NK-92 treated with Interleukin-12 subunit alpha and Interleukin-12 subunit beta, amount 100 ng/mL, for 24 hours (cell line): ENCODE measurements at places on chromosomes 11 and 22.

DNA sequence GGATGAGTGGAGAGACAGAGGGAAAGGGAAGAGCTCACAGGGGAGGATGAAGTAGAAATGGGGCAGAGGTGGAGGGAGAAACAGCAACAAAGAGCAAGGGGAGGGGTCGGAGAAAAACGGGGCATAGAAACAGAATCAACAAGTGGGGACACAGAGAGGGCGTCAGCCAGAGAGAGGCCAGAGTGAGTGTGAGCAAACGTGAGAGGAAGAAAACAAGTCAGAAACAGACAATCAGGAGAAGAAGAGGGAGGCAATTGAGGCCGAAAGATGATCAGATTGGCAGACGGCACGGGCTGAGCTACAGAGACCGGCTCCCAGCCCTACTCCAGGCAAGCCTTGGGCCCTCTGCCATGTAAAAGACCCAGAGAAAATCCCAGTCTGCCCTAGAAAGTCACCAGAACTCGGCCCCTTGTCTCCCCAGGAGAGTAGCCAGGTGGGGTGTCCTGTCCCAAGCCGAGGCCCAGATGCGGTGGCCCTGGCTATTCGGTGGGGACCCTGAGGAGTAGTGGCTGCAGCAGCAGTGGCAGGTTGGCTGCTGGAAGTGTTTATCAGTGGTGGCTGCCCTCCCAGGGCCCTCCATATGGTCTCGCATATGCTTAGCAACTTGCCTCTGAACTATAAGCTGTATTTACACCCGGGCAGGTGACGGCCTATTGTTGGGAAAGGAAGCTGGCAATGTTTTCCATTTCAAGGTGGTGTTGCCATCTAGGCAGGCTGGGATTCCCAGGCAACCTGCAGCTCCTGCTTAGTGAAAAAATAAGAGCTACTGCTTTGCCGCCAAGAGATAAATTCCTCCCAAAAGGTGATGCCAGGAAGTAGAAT lies 14.8 kb upstream of the TSPAN18 start:
- no peak for DNase-seq

- no peak for DNase-seq
Observed at GRCh38 chr11:44015624-44016007, 32.2 kb upstream of the ACCSL start.

DNA sequence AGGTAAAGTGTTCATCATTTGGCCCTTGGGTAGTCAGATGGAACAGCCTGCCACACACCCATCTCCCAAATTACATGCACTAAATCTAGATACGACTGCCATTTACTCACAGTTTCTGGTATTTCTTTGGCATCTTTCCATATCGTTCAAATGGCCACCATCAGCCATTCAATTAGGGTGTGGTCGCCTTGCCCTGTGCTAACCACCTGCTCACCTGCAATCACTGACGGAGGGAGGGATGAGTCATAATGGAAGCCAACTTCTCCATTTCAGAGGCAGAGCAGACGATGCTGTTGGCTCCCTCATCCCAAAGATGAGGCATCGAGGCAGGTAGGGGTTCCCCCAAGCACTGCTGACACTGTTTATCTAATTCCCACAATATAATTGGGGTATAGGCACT lies 14.6 kb downstream of the MS4A6A start:
- no peak for DNase-seq

DNA sequence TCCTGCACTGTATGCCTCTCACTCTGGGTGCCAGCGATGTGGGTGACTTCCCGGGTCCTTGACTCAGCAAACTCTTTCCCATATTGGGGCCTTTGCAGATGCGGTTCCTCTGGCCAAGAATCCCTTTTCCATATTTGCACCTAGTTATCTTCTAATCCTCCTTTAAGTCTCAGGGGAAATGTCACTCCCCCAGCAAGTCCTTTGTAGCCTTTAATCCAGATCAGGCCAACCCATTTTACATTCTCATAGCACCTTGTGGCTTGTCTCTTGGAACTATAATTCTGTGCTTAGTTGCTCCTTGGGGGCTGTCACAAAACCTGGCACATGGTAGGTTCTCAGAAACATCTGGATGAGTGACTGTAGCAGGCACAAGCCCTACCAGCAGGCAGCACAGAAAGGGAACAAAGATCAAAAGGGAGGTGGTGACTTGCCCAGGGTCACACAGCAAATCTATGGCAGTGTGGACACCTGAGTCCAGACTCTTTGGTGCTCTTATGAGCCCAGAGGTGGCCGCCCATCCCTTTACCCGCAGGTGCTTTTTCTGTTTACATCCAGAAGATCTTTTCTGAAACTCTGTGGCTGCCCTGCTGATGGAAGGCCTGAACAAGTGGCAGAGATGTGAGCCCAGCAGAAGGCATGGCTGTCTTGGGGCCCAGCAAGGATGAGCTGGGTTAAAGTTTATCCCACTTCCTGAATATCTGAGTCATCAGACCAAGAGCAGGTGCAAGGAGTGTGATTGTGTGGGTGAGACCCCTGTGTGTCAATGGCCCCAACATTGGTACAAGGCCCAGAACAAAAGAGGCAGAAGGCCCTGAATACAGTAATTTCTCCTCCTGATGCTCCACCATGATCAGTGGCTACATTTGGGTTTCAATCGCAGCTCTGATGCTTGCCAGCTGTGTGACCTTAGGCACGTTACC lies 78.6 kb upstream of the GRK3 start:
- peak; percentile 37 for DNase-seq

GRCh38 chr11:116972691-116973090 lies 125.5 kb downstream of the SIK3 start:
- DNase-seq, result no peak

- DNase-seq, result no peak
Observed at GRCh38 chr11:14650064-14650463, 6.5 kb downstream of the PDE3B start.

GRCh38 chr22:24473284-24473683 lies 21.8 kb upstream of the UPB1 start:
- DNase-seq, result no peak

GRCh38 chr22:30984317-30984716 lies 15.3 kb downstream of the TUG1 start:
- DNase-seq, result no peak

DNA sequence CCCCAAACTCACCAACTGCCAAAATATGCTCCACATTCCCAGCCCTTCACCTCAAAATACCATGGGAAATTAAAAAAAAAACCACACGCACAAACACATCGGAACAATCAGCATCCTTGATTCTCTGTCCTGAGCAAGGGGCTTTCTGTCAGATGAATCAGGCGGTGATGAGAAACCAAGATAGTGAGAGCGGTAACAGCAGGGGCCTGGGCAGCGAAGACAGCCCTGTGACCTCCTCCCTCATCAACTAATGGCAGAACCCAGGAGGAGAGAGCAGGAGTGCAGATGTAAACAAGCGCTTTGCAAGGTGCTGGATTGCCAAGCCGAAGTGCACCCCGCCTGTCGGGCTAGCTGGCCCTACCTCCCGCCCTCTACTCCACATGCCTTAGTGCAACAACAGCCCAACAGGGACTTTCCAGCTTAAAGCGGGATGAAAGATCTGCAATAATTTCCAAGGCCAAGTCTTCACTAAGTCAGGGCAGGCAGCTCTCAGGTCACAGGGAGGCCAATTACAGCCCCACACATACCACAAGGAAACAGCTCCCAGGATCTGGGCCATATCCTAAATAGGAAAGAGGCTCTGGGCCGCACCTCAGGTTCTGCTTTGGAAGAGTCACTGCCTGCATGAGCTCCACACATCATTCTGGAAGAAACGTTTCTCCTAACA lies 72.2 kb upstream of the BID start:
- no peak for DNase-seq

GRCh38 chr11:95706974-95707387 lies 82.6 kb downstream of the FAM76B start:
- no peak for DNase-seq

DNA sequence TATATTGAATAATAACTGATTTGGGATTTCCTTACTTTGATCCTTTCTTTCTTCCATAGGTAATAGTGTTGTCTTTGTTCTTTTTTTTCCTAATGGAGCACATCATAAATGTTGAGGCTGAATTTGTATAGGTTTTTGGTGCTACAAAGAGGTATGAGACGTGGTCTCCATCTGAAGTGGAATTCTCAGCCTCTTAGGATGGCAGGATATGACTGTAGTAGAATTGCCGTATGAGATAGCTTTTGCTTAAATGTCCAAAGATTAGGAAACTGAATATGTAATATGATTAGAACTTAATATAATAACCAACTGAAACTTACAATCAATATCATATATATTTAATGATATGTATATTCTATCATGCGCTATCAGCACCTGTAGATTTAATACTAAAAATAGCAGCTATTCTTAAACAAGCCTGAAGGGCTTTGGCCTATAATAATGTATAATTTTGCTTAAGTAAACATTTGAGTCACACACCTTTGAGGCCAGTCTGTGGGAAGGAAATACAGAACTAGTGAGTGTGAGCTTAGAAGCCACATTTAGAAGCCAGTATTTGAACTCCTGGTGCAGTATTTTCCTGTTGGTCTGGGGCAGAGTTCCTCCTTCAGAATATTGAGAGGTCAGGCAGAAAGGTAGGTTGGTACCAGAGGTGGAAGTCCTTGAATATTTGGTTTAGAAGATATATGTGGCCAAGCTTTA lies 62.6 kb downstream of the SWAP70 start:
- DNase-seq, result no peak

DNA sequence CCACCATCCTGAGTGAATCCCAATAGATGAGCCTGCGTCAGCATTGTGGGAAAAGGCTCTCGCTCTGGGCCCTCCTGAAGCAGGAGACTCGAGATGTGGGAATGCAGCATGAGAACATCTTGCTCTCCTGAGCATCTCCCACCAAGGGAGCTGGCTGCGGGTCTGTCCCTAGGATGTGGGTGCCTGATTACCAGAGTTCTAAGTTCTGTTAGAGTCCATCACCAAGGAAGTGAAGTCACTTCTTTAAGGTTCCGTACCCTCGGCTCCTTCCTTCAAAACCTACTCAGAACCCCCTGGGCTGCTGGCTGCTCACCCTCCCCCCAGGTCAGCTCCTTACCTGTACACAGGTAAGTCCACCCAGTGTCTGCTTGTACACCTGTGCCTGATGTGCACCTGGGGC lies 100.5 kb upstream of the IGLL5 start:
- no peak for DNase-seq

GRCh38 chr11:56160217-56160616 lies at the start of gene OR8K5:
Gene OR8K5 (minus strand): TSS chr11:56160317. CDS start chr11:56160317, 0 bp downstream.
- DNase-seq, result no peak

- no peak for DNase-seq
Observed at GRCh38 chr11:9982796-9983579, 311.0 kb downstream of the SBF2 start.

DNA sequence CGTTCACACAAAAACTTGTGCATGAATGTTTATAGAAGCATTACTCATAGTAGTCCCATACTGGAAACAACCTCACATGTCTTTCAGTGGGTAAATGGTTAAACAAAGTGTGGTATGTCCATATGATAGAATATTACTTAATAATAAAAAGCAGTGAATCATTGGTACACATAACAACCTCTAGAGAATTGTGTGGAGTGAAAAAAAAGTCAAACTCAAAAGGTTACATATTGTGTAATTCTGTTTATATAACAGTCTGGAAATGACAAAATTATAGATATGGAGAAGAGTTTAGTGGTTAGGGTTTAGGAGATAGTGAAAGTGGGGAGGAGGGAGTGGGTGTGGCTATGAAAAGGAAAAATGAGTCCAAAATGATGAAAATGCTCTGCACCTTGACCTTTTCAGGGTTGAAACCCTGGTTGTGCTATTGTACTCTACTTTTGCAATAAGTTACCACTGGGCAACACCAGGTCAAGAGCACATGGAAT lies 243.4 kb upstream of the DDI1 start:
- DNase-seq, result no peak

DNA sequence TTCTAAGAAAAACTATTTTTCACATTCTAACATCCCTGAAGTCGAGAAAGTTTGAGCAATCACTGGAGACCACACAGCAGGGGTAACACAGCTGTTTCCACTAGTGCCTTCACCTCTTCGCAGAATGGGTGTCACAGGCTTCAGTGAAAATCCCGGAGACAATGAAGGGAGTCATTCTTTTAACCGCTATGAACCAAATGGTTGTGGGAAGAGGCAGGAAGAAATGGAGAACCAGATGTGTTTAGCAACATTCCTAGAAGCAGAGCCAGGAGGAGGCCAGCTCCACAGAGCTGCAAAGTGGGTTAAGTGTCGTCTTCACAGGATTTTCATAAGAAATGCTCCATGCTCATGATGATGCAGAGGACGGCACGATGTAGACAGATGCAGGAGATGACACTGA lies 221.1 kb downstream of the LARGE1 start:
- DNase-seq, result no peak

GRCh38 chr11:83441601-83442000 lies 155.4 kb upstream of the CCDC90B start:
- DNase-seq, result no peak

- DNase-seq, result no peak
Observed at GRCh38 chr11:73359341-73359740, 16.9 kb upstream of the RELT start.

DNA sequence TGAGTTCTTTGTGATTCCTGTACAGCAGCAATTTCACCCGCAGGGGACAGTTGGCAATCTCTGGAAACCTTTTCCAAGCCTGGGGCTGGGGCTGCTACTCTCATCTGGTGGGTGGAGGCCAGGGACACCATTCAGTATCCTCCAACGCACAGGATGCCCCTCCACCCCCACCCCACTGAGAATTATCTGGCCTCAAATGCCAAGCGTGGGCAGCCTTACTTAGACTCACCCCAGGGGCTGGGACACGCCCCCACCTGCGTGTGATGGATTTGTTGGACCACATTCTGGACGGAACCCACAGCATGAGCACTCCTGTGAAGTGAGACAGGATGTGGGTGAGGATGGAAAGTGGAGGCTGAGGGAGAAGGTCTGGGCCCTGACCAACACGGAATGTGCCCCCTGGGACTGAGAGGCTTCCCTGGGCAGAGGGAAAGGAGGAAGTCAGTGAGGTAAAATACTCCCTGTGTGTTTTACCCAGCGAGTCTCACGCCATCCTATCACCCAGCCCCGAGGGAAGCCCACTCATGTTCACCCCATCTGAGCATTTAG lies 13.7 kb downstream of the RASD2 start:
- DNase-seq, result no peak

DNA sequence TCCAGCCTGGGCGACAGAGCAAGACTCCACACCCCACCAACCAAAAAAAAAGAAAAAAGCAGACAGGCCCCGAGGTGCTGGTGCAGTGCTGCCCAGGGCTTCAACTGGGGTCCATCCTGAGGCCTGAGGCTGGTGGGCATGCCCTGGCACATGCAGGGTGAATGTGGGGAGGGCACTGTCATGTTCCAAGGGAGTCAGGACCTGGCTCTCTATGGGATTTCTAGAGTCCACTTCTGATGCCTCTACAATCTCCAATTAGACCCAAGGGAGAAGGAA lies 10.1 kb downstream of the CENPM start:
- no peak for DNase-seq

GRCh38 chr11:355581-356458 lies 13.5 kb upstream of the B4GALNT4 start:
- no peak for DNase-seq

GRCh38 chr11:76747915-76748860 lies 35.0 kb upstream of the TSKU start:
- no peak for DNase-seq
